ENCODE measurements at places on chromosomes 12 and 14.
A peak's percentile ranks its signal among the peaks of the same experiment; 100 is the strongest.

GRCh38 chr14:60212503-60213371 lies 36.3 kb upstream of the PPM1A start:
- DNase-seq, result no peak

- no peak for DNase-seq
These were observed 26.2 kb upstream of the PPM1A start for GRCh38 chr14:60222820-60223219.

DNA sequence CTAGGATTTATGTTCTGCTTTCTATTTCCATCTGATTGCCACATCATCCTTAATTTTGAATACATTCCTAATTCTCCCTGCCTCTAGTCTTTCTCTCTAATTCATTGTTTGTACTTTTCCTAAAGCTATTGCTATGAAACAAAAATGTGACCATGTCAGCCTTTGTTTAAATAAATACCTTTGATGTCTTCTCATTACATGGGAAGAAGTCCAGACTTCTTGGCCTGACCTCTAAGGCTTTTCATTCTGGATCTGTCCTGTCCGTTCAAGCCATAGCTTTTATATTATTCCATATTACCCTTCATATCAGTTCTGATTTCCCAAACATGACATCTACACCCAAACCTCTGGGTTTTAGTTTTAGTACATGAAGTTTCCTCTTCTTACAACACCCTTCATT lies 91.4 kb downstream of the CDK17 start:
- no peak for DNase-seq

GRCh38 chr12:128114485-128114884 lies 152.5 kb upstream of the TMEM132C start:
- DNase-seq, result no peak

- DNase-seq, result no peak
These were observed 30.8 kb upstream of the ABCC9 start for GRCh38 chr12:21972055-21972454.

- DNase-seq, result no peak
These were observed 7.9 kb downstream of the GALNT9 start for GRCh38 chr12:132321321-132322118.

GRCh38 chr12:48907245-48907644 lies 18.0 kb downstream of the FKBP11 start:
- no peak for DNase-seq

GRCh38 chr14:88541324-88541723 lies 13.5 kb downstream of the PTPN21 start:
- no peak for DNase-seq

GRCh38 chr14:29652571-29652970 lies 275.1 kb downstream of the PRKD1 start:
- no peak for DNase-seq

GRCh38 chr12:11929714-11930113 lies 141.0 kb upstream of the BCL2L14 start:
- no peak for DNase-seq

- peak; percentile 93 for DNase-seq
These were observed 12.5 kb upstream of the IRF2BPL start for GRCh38 chr14:77040741-77041653.

GRCh38 chr12:96157427-96157826 lies 36.7 kb upstream of the ELK3 start:
- no peak for DNase-seq

- no peak for DNase-seq
These were observed 66.5 kb downstream of the PPP2R5C start for GRCh38 chr14:101828046-101828445.

DNA sequence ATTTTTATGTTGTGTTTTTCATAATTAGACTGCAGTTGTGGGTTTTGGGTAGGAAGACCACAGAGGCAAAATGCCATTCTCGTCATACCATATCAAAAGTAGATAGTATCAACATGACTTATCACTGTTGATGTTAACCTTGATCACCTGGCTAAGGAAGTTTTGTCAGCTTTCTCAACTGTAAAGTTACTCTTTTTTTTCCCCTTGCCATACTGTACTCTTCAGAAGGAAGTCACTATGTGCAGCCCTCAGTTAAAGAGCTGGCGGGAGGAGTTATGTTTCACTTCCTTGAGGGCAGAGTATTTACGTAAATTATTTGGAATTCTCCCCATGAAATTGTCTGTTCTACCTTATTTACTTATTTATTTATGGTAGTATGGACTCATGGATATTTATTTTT lies 78.7 kb downstream of the PRORP start:
- DNase-seq, result no peak

DNA sequence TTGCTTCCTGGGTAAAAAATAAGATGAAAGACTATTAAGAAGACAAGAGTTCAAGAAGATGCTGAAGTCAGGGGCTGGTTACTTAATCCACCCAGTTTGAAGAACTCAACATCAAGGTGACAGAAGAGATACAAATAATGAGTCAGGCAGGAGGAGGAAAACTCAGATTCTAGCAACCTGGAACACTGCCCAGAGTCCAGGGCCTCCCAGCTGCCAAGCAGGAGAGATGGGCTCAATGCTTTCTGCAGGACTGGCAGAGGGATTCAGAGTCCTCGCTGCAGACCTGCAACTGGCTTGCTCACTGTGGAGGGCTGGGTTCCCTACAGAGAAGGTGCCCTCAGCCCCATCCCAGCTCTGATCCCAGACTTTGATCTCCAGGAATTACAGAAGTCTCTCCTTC lies 28.6 kb upstream of the CEBPE start:
- DNase-seq, result no peak

DNA sequence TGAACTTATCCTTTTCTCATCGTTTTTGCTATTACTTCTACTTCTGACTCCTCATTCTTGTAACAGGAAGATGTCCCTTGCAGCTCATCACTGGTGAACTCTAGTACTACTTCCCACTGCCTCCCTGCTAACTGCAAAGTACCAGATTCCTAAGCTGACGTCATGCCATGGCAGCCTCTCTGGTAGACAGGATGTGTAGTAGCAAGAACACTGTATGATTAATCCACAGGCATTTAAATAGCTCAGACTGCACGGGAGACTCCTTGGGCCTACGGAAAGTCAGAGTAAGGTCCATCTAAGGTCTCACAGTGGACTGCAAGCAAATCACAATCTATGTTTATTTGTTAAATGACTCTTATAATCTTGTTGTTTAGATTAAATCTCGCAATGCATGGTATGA lies 43.5 kb downstream of the DNAI7 start:
- DNase-seq, result no peak

DNA sequence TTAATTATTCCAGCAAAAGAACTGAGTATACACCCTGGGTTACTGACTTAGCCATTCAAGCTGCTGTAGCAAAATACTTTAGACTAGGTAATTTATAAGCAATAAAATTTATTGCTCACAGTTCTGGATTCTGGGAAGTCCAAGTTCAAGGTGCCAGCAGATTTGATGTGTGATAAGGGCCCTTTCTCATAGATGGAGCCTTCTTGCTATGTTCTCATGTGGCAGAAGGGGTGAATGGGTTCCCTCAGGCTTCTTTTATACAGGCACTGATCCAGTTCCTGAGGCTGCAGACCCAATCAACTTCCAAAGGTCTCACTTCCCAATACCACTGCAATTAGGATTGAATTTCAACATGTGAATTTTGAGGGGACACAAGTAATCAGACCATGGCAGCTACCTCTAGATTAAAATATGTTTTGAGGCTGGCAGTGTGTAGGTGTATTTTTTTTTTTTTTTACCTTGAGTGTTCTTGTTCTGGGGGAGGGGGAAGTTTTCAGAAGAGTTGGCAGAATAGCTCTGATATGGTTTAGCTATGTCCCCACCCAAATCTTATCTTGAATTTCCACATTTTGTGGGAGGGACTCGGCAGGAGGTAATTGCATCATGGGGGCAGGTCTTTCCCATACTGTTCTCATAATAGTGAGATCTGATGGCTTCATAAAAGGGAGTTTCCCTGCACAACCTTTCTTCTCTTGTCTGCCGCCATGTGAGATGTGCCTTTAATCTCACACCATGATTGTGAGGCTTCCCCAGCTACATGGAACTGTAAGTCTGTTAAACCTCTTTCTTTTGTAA lies 178.2 kb downstream of the RASSF9 start:
- no peak for DNase-seq

GRCh38 chr12:111925171-111925570 lies 83.1 kb downstream of the MAPKAPK5 start:
- DNase-seq, result no peak

GRCh38 chr14:56953884-56954283 lies 143.6 kb upstream of the OTX2 start:
- no peak for DNase-seq

- DNase-seq, result no peak
These were observed 444.1 kb upstream of the TMEM132C start for GRCh38 chr12:127822809-127823411.

GRCh38 chr12:59620326-59620725 lies 24.5 kb downstream of the SLC16A7 start:
- no peak for DNase-seq

GRCh38 chr12:121238086-121238485 lies 28.2 kb downstream of the P2RX4 start:
- DNase-seq, result no peak

- DNase-seq, result no peak
These were observed 14.4 kb upstream of the TBX5 start for GRCh38 chr12:114420182-114420943.

- no peak for DNase-seq
These were observed 174.1 kb upstream of the RMST start for GRCh38 chr12:97288531-97288930.

Data from NCI-H1436 treated with DMSO at 0.1 percent for 48 hours (cell line).